ENCODE measurements at places on chromosomes 2 and 18.

- no peak for DNase-seq
Measured at GRCh38 chr2:62688771-62689170, 16.7 kb upstream of the EHBP1 start.

DNA sequence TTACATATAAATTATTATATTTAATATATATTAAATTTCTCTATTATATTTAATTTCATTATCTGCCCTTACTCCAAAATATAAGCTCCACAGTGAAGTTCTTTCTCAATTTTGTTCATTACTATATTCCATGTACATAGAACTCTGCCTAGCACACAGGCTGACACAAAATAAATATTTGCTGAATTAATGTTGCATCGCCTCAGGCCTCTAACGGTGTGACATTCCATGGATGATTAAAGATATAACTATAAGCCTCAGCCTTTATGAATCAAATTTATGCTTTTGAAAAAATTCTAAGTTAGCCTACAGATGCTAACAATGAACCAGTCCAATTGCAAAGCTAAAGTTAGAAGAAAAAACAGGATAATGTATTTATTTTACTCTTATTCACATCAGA, 1337.2 kb upstream of the NRXN1 start:
- DNase-seq = no peak

DNA sequence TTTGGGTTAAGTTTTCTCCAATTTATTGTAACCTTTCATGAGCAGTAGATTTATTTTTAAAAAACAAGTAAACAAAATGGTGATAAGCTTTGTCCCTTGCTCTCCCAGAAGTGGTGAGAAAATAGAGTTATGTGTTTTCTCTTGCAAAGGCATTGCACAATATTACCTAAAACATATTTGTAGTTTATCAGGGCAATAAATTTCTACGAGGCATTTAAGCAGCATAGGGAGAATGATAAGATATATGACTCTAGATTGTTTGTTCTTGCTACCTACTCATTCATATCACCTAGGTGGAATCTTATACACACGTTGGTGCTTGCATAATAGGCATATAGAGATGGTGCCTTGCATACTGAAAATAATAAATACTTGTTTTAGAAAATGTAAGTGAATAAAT, 201.7 kb downstream of the MYO1B start:
- DNase-seq = no peak

- no peak for DNase-seq
Measured at GRCh38 chr2:54122171-54122935, 6.9 kb downstream of the ACYP2 start.

- no peak for DNase-seq
Measured at GRCh38 chr2:96245609-96246390, 20.0 kb downstream of the TMEM127 start.

DNA sequence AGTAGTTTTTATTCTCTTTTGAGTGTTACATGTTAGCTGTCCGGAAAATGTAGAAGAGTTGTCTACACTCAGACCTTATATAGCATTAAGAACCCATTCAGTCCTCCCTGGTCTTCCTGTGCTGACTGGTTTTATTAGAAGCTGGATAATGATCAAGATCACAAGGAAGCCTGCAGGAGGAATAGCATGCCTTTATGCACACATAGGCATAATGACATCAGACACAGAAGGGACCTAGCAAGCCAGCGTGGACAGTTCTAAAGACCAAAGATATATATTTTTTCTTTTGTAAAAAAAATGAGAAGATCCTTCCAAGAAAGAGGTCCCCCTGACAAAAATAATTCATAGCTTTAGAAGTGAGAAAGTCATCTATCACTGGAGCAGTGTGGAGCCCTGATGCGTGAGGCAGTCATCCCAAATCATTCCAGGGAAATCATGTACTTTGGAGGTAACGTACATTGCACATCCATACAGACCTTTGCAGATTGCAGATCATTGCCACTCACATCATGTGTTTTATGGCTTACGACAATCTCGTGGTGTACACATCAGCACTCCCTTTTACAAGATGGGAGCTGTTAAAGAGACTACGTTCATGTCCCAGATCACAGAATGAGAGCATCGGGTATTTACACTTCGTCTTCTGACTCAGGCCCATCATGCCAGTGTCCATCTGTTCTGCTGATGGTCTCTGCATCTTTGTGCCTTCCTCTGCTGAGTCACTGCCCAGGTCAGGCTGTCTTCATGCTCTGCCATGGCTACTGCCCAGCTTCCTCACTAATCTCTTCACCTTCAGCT, 334.0 kb downstream of the SOCS6 start:
- DNase-seq = no peak

DNA sequence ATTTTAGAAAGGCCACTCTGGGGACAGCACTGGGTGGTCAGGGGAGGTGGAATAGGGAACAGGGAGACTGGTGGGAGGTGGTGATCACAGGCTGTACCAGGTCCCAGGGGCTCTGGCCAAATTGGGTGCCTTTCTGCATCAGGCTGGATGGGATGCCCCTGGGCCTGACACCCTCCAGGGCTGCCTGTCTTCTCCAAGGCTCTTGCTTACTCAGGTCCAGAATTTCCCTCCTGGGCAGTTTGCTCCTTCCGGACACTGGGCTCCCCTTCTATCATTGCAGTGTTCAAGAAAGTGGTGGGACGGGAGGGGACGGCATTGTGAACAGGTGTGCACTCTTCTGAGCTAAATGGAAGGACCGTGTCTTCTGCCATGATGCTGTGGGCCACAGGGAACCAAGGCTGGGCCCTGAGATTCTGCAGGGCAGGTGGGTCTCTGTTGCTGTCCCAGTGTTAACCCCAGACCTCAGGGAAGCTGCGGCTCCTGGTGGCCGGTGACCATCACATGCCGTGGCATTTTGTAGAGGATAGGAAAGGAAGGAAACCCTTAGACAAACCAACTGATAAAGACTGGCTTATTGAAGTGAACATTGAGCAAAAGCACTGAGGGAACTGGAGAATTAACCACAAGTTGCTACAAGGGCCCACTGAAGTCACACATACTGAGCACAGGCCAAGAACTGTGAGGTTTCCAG, 93.7 kb upstream of the HS6ST1 start:
- no peak for DNase-seq

DNA sequence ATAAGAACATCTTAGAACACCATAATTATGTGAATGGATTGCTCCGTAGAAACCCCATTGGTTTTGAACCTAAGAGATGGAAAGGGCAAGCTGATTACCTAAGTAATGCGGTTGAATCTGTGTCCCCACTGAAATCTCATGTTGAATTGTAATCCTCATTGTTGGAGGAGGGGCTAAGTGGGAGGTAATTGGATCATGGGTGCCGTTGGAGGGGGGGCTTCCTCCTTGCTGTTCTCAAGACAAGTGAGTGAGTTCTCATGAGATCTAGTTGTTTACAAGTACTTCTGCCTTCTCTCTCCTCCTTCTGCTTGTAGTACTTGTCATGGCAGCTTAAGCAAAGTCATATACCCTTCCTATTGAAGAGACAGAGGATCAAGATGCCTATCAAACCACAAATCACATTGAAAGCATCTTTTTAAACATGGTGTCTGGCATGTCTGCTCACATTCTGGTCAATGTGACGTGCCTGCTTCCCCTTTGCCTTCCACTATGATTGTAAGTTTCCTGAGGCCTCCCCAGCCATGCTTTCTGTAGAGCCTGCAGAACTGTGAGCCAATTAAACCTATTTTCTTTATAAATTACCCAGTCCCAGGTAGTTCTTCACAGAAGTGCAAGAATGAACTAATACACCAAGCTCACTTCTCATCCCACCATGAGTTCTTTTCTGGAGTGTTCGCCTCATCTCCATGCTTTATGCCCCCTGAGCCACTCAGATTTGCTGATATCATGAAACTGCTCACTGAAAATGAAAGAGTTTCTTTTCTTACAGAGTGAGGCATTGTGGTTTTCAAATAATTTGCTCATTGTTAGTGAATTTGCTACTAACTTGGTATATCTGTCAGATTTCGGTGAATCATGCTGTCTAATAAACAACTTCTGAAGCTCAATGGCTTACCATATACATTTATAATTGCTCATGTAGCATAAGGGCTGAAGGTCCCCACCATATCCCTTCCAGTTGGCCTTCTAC, 23.6 kb downstream of the KCNE4 start:
- DNase-seq = no peak

DNA sequence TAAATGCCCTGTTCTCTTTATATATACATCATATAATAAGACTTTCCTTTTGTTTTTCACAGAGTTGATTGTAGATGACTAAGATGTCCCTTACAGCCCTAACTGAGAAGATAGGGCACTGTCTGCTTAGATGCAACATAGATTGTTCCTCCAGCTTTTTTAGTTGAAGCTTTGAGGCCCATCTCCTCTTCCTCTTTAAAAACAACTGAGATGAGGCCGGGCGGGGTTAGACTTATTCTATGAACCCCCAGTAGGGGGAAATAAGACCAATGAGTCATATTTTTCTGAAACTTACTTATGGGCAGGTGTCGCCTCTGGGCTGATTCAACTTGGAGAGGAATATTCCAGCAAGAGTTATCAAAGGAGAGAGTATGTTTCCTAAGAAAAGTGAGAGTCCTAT, 84.6 kb downstream of the FBXO15 start:
- DNase-seq = peak; percentile 43

- peak; percentile 56 for DNase-seq
Measured at GRCh38 chr2:16665748-16666448, at the start of gene CYRIA. CYRIA (minus strand) TSS chr2:16665834; CDS start chr2:16588119, 77,715 bp downstream.

- no peak for DNase-seq
Measured at GRCh38 chr18:65425366-65425765, 325.4 kb upstream of the CDH7 start.

GRCh38 chr2:62817995-62818713, 112.6 kb downstream of the EHBP1 start:
- no peak for DNase-seq

DNA sequence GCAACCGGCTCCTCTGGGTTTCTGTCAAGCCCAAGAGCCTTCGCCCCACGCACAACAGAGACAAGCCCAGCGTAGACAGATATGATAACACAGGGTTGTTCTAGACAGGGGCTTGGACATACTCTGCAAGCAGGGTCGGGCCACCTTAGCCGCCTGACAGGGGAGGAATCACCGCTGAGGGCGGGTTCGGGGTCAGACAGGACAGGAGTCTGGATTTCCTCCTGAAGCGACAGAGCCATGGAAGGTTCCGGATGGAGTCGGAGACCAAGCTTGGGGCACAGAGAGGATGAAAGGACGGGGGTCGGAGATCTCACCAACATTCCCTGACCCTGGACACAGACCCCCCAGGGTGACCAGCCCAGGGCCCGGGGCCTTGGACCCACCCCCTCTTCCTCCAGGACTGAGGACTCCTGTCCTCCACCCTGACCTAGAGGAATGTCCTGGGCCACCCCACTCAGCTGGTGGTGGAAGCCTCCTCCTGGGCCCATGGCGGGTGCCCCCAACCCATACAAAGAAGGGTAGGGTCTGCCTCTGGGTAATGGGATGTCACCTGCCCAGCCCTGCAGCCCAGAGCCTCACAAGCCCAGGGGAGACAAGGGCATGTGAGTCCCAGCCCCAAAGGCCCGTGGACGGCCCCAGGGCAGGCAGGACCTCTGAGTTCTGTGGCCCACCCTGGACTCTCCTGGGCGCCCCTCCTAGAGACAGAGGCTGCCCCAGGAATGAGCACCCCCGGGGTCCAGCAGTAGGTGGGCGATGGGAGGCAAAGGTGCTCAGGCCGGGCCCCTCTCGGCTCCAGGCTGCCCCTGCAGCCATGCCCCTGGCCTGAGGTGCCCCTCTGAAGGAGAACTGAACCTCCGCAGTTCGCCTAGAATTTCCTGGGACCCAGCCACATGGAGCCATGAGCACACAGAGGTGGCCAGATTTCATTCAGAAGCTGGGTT, 44.1 kb upstream of the GPC1 start:
- DNase-seq = no peak

GRCh38 chr18:1034971-1035370, 130.3 kb downstream of the ADCYAP1 start:
- DNase-seq = no peak

DNA sequence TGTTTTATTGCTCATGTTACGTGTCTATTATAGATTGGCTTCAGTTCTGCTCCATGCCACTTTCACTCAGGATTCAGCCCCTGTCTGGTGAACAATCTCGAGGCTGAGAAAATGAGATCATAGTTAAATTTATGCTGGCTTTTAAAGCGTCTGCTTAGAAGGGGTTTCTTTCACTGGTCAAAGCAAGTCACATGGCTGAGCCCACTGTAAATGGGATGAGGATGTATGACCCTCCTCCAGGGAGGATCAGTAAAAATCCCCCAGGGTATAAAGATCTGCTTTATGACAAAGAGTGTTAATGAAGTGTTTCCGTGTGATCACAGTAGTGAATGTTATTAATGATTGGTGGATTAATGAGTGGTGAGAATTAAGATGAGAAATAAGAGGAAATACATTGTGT, 6.2 kb upstream of the PLCL1 start:
- no peak for DNase-seq

GRCh38 chr2:146642066-146642465, 1202.8 kb upstream of the ACVR2A start:
- DNase-seq = no peak

DNA sequence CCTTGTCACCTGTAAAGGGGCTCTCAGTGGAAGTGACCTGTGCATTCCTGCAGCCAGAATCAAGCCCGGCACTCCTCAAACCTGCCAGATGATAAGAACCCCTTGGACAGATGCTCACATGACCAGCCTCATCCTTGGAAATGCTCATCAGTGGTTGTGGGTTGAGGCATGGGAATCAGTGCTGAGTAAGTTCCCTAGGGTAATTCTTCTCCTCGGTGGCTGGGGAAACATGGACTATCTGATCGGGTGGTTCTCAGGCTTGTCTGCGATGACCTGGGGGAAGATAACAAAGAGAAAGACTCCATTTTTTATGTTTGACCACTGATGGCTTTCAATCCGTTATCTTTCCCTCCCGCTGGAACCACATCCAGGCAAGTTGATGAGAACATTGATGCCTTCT, 84.0 kb downstream of the SPP2 start:
- DNase-seq = no peak

DNA sequence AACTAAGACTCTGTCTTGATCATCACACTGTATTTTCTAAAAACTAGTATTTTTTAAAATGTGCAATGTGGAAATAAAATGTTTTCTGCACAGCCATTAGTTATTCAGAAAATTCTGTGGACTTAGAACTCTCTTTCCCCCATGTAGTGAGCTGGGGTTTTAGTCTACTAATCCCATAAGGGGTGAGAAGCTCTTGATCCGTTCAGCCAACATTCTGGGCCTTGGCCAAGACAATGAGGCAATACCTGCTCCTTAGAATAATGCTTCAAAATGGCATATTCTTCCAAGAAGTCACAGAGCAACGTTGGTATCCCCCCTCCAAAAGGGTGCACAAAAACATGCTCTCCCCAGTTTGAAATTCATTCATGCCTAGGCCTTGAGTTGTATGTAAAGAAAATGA, 4.0 kb downstream of the REEP1 start:
- DNase-seq = no peak

GRCh38 chr2:149075105-149075504, 36.6 kb downstream of the LYPD6B start:
- no peak for DNase-seq

GRCh38 chr2:234447963-234448362, 48.9 kb downstream of the ARL4C start:
- DNase-seq = no peak

Data from activated naive CD8-positive, alpha-beta T cell treated with anti-CD3 and anti-CD28 coated beads for 36 hours (primary cell).